ENCODE measurements at places on chromosomes 1 and 21. TPM values are rescaled to one million over a fixed set of nuclear protein-coding genes. Genes with fewer than 3 reads are reported as not detected.

DNA sequence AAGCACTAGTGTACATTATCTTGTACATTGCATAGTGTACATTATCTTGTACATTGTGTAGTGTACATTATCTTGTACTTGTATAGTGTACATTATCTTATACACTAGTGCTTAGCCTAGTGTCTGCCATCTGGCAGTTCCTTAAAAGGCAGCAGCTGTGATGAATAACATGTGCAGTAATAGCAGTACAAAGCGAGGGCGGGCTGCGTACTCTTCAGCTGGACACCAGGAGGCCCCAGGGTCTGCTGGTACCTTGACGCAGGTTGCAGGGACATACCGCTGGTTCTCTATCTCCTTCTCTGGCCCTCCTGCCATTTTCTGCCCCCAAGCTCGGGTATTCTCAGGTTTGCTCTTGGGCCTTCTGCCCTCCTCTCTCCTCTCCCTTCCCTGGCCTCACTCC lies 149.6 kb downstream of the SEC16B start:
- no peak for DNase-seq

GRCh38 chr1:220330265-220330664 lies 58.0 kb upstream of the RAB3GAP2 start:
- no peak for DNase-seq

DNA sequence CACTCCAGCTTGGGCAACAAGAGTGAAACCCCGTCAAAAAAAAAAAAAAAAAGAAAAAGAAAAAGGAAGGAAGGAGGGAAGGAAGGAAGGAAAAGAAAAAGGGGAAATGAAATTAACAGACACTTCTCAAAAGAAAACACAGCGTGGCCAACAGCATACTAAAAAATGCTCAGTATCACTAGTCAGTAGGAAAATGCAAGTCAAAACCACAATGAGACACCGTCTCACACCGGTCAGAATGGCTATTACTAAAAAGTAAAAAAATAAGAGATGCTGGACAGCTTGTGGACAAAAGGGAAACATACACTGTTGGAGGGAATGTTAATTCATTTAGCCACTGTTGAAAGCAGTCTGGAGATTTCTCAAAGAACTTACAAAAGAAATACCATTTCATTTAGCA lies 369.5 kb upstream of the BRINP3 start:
- no peak for DNase-seq

DNA sequence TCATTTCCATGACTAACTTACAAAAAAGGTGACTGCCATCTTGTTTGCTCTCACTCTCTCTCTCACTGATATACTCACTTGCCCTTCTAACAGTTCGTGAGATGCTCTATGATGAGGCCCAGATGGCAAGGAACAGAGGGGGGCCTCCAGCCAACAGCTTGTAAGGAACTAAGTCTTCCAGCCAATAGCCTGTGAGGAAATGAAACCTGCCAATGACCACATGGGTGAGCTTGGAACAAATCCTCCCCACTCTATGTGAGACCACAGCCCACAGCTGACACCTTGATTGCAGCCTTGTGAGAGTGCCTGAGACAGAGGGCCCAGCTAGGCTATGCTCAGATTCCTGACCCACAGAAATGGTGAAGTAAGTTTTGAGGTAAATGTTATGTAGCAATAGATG lies 153.7 kb downstream of the HHIPL2 start:
- DNase-seq, result no peak

DNA sequence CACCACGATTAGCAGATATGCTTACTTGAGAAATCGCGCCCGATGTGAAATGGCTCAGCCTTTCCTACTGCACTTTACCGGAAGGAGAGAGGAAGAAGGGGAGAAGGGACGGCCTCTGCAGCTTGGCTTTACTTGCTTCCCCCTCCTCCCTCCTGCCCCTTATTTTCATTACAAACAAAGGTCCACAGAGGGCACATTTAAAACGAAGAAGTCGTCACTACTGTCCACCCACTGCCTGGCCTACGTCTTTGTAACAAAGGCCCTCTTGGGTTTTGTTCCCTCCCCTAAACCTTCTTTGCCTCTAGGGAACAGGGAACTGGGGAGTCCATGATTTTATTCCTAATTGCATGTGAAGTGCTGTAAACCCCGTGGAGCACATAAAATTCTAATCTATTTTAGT lies 308.5 kb downstream of the LMX1A start:
- no peak for DNase-seq

GRCh38 chr1:17914987-17915386 lies 159.9 kb downstream of the ACTL8 start:
- no peak for DNase-seq

DNA sequence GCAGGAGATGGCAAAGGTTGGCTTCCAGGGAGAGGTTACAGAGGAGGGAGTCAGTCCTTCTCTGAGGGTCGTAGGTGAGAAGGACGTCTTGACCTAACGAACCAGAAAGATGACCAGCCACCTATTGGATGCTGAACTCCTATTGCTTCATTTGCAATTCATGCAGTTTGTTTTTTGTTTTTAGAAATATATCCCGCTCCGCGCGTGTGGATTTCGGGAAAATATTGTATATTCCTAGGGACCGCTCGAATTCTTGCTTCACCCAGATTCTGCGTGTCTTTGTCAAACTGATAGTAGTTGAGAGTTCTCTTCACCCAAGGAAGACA lies 564 bp downstream of the DISP1 start:
- DNase-seq, result no peak

DNA sequence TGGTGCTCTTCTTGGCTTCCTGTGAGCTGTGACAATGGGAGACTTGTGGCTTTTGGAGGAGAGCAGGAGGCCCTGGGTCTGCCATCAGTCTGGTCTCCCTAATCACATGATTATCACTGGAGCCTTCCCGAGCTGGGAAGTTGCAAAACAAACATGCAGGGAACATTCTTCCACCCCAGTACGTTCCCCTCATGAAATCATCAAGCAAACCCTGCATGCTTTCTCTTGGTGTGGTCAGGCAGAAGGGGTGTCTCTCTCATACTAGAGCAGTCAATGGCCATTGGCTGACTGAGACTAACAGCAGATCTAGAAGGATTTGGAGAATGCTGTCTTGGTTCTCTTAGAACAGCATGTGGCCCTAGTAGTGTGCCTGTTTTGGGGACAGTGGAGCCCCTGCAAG lies 111.2 kb downstream of the LIPI start:
- DNase-seq, result no peak

GRCh38 chr1:116532671-116533428 lies 38.0 kb downstream of the CD58 start:
- DNase-seq, result no peak

GRCh38 chr1:229943988-229944743 lies 122.9 kb upstream of the GALNT2 start:
- DNase-seq, result no peak

GRCh38 chr1:160981584-160982411 lies 27.2 kb upstream of the ITLN2 start:
- DNase-seq, result no peak

The RUNX3 gene
- polyA plus RNA-seq, result 0.52 TPM

The C1QA gene
- polyA plus RNA-seq, result 14.4 TPM

The SLC5A3 gene
- polyA plus RNA-seq, result 42.3 TPM

The C1orf87 gene
- 0.31 TPM for polyA plus RNA-seq

The CELA3B gene
- polyA plus RNA-seq, result not detected

The CD48 gene
- 1.8 TPM for polyA plus RNA-seq

The CLCN6 gene
- 15.9 TPM for polyA plus RNA-seq

The FCRL5 gene
- polyA plus RNA-seq, result 0.07 TPM

Data from right renal pelvis (tissue), 4 donors.